Pancreas (tissue), 10 donors: ENCODE measurements at places on chromosomes 6 and 20. TPM values are rescaled to one million over a fixed set of nuclear protein-coding genes. Genes with fewer than 3 reads are reported as not detected.

DNA sequence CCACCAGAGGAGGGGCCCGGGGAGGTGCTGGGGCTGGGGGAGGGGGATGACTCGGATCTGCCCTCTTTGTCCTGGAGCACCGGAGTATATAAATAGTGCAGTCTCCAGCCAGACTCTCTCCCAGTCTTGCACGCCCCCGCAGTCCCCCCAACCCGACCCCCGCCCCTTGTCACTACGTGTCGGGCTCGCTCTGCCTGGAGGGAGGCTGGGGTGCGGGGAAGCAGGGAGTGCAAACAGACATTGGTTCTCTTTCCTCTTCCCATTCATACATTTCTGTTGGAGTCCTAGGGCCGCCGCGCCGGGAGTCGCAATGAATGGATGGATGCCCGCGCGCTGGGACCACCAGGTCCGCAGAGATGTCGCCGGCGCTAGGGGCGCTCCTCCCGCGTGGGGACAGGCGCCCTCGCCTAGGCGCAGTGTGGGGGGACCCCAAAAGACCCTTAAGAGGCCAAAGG, 179.3 kb downstream of the TBXT start:
- DNase-seq: no peak
- H3K36me3 ChIP-seq: no peaks in the 10 kb centered on the region
- H3K27me3 ChIP-seq: no peaks in the 10 kb centered on the region

- H3K4me1 ChIP-seq: no peaks in the 10 kb centered on the region
- no peaks in the 10 kb centered on the region for H3K27me3 ChIP-seq
- no peaks in the 10 kb centered on the region for H3K36me3 ChIP-seq
- H3K27ac ChIP-seq: no peak overlapping the region
Observed at GRCh38 chr6:12293931-12294807, 4.0 kb downstream of the EDN1 start.

DNA sequence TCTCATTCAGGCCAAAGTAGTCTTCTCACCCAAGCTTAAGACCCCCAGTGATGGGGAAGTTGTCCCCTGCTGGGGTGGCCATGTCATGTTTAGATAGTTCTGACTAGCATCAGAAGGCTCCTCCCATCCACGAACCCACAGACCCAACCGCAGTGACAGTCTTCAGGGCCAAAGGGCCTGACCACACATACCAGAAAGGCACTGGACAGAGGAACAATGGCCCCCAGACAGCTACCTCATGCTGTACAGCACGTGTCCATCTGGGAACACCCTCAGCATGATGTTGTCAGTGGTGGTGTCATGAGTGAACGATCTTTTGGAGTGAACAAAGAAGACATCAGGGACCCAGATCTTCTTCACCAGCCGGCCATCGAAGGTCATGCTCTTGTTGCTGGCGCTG, 46.3 kb downstream of the GABRR2 start:
- no peak overlapping the region for H3K4me3 ChIP-seq
- H3K27ac ChIP-seq: no peak overlapping the region
- no peaks in the 10 kb centered on the region for H3K27me3 ChIP-seq
- no peak for DNase-seq
- no peaks in the 10 kb centered on the region for H3K4me1 ChIP-seq

GRCh38 chr20:59031564-59032022, 542 bp downstream of the ATP5F1E start:
- peaks cover 32% of the 10 kb centered on the region for H3K4me1 ChIP-seq
- no peaks in the 10 kb centered on the region for H3K27me3 ChIP-seq

SEMG1 gene
- not detected for polyA plus RNA-seq

DNA sequence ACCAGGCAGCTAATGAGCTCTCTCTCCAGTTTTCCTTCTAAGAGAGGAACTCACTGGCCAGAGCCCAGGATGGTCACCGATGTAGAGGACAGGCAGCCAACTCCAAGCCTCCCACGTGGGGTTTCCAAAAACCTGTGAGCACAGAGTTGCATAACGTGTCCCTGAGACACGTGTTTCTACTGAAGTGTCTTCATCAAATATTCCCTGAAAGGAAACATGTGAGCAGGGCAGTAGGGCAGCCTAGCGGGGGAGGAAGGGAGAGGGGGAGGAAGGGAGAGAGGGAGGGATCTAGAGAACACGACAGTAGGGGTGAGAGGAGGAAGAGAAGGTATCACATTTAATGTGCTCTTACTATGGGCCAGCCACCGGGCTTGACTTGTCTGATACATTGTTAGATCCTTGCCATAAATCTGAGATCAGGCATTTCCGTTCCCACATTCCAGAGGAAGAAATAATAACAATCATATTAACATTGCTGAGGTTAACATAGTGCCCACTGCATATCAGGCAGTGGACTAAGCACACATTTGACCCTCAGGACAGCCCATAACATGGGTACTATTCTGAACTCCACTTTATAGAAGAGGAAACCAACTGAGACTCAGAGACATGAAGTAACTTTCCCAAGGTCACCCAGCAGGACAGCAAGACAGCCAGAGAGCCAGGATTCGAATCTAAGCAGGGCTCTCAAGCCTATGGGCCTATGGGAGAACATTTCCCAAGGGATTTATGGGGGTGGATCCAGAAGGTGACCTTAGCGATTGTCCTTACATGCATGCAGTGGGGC, 4.5 kb upstream of the SYS1 start:
- H3K4me3 ChIP-seq: no peak overlapping the region
- H3K36me3 ChIP-seq: no peaks in the 10 kb centered on the region
- peak overlapping the region; percentile 7 for H3K27ac ChIP-seq
- H3K4me1 ChIP-seq: peaks cover 55% of the 10 kb centered on the region

DNA sequence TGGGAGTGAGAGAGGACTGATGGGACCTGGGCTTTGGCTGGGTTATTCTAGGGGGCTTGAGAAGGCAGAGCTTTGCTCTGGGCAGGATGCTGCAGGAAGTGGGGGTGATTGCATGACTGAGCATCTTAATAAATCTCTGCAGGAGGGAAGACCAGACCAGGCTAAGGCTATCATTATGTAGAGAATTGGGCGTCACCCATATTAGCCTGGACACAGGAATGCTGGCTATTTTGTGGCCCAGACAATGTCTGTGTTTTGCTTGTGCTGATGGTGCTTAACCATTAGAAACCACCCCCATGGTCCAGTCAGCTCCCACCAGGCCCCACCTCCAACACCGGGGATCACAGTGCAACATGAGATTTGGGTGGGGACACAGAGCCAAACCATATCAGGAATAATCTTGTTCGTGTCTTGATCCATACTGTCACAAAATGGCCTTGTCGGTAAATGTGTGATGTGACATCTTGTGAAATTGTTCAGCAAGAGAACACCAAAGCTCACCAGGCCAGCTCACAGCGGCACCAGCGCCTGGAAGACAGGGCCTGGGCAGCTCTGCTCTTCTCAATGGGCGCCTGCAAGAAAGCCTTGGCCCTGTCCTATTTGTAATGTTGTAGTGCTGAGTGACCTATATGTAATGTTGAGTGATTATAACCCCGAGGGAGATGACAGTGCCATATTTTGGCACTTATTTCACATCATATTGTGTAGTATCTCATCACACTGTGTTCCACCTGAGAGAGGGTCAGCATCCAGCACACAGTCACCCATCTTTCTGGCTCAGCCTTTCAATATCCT, 211.8 kb downstream of the QKI start:
- no peaks in the 10 kb centered on the region for H3K36me3 ChIP-seq
- DNase-seq: no peak
- H3K27me3 ChIP-seq: peaks cover 12% of the 10 kb centered on the region
- H3K27ac ChIP-seq: no peak overlapping the region
- H3K4me3 ChIP-seq: no peak overlapping the region

DNA sequence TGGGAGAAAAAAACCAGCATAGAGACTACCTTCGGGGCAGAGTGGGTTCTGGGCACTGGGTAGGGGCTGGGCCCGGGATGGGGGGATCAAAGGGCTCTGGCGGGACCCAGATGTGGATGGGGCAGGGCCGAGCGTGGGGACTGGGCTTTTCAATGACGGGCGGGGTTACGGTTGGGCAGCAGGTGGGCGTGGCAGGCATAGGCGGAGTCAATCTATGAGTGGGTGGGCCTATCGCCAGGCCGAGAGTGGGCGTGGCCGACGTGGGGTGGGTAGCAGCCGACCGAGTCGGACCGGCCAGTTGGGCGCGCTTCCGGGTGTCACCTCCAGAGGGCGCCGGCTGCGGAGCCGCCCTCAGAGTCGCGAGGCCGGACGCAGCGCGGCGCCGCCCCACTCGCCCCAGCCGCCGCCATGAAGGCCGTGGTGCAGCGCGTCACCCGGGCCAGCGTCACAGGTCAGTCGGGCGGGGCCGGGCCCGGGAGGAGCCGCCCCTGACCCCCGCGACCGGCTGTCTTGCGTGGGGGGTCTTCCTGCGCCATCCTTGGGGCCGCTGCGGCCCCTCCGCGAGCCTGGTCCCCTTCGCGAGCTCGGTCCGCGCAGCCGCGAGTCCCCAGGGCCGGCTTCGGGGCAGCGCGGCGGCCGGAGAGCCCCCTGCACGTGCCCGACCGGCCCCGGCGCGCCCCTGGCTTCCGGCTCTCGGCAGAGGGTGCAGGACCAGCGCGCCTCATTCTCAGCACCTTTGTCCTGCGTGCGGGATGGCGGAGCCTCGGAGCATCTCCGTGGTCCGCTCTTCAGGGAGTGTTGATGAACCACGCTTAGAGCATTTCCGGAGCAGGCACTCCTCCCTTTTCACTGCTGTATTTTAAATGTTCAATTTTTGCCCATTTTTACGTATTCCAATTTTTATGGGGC, at the start of gene DTD1:
DTD1 (plus strand) TSS at position 390 of the 909 bp plus-strand sequence; CDS start at position 409, 19 bp downstream.
- DNase-seq: peak; percentile 94
- peak within 1 kb of the TSS; percentile 54 for H3K27ac ChIP-seq
- no peaks in the 10 kb centered on the region for H3K27me3 ChIP-seq
- peak within 1 kb of the TSS; percentile 93 for H3K4me3 ChIP-seq
- no peaks in the 10 kb centered on the region for H3K36me3 ChIP-seq

GRCh38 chr6:27863962-27864905, 48.0 kb downstream of the OR2B2 start:
- H3K27ac ChIP-seq: no peak overlapping the region
- DNase-seq: peak; percentile 22
- peak overlapping the region; percentile 33 for H3K4me3 ChIP-seq
- H3K4me1 ChIP-seq: peaks cover 9% of the 10 kb centered on the region
- H3K27me3 ChIP-seq: no peaks in the 10 kb centered on the region

GSTA4 gene
- polyA plus RNA-seq: 33.3 TPM

DNA sequence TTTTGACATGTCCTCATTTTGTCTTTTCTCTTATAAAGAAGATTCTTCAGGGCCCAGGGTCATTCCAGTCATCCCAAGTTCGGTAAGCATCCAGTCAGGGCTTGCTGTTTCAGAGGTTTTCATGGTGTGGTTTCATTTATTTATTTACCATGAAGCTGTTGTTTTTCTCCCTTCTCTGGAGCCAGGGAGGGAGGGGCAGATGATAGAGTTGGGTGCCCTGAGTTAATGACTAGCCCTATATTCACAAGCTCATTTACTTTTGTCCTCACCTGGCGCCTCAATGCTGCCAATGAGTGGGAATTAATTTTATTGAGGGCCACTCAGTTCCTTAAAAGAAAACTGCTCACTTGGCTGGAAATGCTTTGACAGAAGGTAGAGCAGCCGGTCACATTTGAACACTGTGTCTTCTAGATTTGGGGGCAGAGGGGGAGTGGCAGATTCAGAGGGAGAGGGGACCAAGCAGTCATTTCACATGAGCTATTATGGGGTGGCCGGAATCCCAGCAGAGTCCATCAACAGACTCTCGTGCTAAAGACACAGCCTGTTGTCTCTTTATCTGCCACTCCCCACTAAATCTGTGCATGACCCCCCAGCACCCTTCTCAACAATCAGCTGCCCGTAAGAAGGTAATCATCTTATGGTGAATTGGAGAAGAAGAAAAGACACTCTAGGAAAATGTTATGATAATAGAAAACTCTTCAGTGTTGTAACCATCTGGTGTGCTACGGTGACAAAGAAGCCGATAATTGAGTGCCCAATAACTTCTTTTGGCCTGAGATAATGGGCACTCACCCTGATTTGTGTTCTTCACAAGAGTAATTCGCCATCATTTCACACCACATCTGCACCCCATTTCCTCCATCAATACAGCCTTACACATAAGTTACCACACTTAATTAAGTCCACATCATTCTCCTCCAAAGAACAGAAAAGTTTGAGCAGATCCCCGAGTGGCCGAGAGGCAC, 573.5 kb upstream of the JAG1 start:
- H3K27ac ChIP-seq: no peak overlapping the region
- H3K4me1 ChIP-seq: no peaks in the 10 kb centered on the region
- H3K36me3 ChIP-seq: no peaks in the 10 kb centered on the region
- H3K27me3 ChIP-seq: no peaks in the 10 kb centered on the region

RIPOR3 gene
- polyA plus RNA-seq: 11.3 TPM

GRCh38 chr6:148887181-148887580, 140.4 kb downstream of the UST start:
- H3K36me3 ChIP-seq: no peaks in the 10 kb centered on the region
- H3K4me1 ChIP-seq: peaks cover 4% of the 10 kb centered on the region
- DNase-seq: peak; percentile 62
- no peak overlapping the region for H3K4me3 ChIP-seq

FOXQ1 gene
- 2.6 TPM for polyA plus RNA-seq

- H3K4me1 ChIP-seq: no peaks in the 10 kb centered on the region
- H3K36me3 ChIP-seq: no peaks in the 10 kb centered on the region
- no peak overlapping the region for H3K4me3 ChIP-seq
Observed at GRCh38 chr6:168625602-168626001, 184.6 kb downstream of the SMOC2 start.

DNA sequence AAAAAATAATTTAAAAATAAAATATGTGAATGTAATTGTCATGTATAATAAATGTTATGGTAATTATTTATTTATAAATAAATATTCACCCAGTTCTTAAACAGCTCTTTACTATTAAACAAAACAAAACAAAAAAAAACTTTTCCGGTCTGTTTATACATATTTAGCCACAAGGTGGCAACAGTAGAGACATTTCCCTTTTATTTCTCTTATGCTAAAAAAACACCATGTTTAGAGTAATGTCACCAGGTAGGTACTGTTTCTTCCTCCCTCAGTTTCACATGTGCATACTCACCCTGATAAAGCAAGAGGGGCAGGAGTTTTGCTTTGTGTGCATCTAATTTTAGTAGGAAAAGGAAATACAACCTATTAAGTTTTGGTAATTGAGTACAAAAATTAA, 610.4 kb upstream of the IMPG1 start:
- DNase-seq: no peak
- H3K4me3 ChIP-seq: no peak overlapping the region
- H3K36me3 ChIP-seq: no peaks in the 10 kb centered on the region

DNA sequence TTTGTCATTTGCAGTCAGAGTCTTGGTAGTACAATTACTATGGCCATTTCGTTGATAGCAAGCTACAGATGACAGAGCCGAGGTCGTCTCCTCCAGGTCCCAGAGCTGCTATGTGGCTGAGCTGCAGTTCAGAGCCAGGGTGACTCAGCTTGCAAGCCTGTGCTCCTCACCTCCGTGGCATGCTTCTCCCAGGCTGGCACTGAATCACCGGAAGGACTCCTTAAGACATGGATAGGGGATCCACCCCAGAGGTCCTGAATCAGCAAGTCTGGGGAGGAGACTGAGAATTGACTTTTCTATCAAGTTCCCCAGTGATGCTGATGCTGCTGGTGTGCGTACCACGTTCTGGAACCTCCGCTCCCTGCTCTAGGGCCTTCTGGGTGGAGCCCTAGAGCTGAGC, 291.2 kb downstream of the CDH26 start:
- DNase-seq: no peak
- no peaks in the 10 kb centered on the region for H3K4me1 ChIP-seq
- H3K27ac ChIP-seq: no peak overlapping the region
- no peaks in the 10 kb centered on the region for H3K36me3 ChIP-seq
- H3K27me3 ChIP-seq: no peaks in the 10 kb centered on the region

CST2 gene
- polyA plus RNA-seq: 7.5 TPM

HLA-DMB gene
- 6.2 TPM for polyA plus RNA-seq

MATN4 gene
- 3.1 TPM for polyA plus RNA-seq

SLC4A11 gene
- polyA plus RNA-seq: 0.87 TPM

GRCh38 chr6:148811459-148811858, 64.6 kb downstream of the UST start:
- H3K4me1 ChIP-seq: no peaks in the 10 kb centered on the region
- no peak overlapping the region for H3K27ac ChIP-seq
- no peak for DNase-seq
- no peak overlapping the region for H3K4me3 ChIP-seq
